ENCODE measurements at places on chromosomes 2 and 18.

- DNase-seq: no peak
Observed at GRCh38 chr2:8453904-8454302, 228.0 kb upstream of the ID2 start.

GRCh38 chr2:113111823-113112287 is 15.5 kb upstream of the IL1RN start:
- DNase-seq: no peak

DNA sequence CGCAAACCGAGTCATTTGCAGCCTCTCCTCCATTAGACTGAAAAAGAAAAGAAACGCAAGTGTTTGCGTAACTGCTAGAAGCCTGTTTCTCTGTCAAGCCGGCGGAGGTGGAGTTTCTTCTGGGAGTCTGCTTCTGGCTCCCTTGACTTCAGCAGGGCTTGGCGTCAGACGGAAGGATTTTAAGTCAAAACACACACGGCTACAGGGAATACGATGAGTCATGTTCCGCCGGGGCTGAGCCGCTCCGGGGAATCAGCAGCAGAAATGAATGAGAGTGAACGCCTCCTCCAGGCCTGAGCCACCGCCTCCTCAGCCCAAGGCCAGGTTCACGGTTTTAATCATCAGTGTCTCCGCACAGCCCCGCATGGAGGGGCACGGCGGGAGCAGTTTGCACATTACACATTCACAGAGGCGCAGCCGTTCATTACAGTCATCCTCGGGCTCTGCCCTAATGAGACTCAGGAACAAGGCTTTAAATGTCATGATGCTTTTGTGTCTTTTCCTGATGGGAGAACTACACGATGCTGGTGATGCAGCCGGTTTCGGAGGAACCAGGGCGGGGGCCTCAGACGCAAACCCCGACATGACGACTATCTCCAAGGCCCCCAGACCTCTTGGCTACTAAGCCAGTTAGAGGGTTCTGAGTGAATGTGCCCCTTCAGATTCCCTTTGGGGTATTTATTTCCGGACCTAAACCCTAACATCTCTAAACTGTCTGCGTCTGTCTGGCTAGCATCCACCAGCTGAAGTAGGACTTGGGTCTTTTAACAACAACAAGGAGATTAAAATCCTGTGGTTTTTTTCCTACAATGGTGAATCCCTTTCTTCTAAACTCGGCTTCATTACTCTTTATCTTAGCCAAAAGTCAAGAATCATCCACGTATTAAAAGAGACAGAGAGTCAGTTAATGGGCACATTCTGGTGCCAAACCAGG is 11.1 kb upstream of the SCG2 start:
- DNase-seq: no peak

DNA sequence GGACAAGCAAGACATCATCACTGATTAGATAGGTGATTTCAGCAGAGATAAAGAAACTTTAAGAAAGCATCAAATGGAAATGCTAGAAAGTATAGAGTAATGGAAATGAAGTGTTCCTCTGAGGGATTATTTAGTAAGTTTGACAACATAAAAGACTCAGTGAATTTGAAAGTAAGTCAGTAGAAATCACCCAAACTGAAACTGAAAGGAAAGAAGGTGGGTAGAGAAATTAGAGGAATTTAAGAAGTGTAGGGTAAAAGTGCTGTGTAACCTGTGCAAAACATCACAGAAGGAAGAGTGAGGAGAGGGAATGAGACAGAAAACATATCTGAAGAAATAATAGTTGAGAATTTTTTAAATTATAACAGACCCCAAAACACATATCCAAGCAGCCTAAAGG is 343.1 kb downstream of the CBLN2 start:
- no peak for DNase-seq

DNA sequence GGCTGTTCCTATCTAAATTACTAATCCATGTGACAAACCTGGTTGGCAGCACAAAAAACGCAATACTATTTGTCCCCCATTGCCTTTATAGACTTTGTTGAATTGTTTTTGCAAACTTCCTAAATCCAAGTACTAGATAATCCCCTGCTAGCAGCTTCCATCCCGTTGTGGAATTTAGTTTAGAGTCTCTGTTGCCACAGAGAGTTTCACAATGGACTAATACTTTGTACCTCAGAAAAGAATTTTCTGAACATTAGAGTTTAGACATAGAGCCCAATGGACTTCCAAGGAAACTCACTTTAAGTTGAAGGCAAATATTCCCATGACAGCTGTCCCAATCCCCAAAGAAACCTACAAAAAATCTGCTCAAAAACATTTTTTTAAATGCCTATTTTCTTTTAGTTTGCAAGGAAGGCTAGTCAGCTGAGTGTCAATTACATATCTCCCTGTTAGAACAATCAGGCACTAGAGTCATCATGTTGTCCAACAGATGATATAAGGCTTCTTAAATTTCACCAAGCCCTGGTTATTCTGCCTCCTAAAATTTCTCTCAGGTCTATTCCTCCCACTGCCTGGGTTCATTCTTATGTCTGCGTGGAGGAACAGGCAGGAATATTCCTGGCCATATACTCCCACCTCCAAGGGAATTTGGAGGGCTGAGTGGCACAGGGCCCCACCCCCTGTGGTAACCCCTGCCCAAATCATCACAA is 27.2 kb downstream of the RNF152 start:
- DNase-seq: no peak

DNA sequence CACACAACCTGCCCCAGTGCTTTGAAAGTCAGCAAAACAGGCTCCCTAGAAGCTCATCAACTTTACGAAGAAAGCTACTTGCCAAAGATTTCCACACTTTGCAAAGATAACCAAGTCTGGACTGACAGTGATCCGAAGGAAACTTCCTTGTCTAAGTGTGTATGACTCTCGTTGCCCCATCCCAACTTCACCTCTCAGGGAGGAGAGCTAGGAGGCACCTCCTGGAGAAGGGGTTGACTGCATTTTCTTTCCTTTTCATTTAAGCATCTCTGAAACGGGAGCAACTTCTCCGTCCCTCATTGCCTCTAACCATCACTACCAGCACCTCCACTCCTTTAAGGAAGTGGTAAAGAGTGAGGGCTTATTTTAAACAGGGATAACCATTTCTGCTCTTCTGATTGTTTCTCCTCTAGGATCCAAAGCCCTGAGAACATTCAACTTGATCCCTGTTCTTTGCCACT is 7.0 kb downstream of the ZEB2 start:
- no peak for DNase-seq
